ENCODE measurements at places on chromosomes 5 and 9.

DNA sequence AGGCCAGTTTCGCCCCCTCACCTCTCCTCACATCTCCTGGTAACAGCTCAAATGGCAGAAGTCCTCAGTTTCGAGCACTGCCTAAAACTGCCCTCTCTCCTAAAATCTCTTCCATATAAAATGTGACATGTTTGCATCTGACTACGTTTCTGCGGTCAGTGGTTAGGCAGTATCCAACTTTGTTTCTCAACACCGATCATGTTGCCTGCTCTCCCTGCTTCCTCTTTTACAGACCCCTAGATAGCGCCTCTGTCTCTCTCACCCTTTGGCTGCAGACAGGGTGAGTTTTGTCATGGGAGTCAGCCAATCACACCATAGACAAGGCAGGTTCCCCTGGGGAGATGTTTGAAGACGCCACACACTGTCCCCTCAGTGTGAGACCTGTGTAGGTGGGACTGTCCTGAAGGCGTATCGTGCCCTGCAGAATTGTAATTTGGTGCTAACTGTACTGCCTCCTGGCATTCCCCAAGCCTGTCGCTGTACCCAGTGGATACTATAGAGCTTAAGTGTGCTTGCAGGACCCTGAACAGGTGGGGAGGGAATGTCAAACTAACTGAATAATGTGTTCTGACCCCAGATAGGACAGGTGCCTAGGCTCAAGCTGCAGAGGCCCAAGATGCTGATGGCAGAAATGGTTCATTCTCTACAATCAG, 1.1 kb downstream of the HEXB start:
- no peak for DNase-seq

DNA sequence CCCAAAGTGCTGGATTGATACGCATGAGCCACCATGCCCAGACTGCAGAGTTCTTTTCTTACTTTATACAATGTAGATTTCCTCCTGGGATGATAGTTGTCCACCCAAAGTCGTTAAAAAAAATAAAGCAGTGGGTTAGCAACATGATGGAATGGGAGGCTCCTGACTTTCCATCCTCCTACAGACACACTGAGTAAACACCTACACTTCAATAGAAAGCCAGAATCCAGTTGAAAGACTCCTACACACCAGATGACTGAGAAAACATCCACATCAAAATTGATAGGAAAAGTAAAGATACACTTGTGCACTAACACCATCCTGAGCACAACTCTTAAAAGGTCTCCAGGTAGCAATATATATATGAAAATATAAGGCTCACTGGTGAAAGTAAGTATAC, 95.0 kb upstream of the TUT7 start:
- no peak for DNase-seq

- no peak for DNase-seq
Measured at GRCh38 chr9:115757461-115757860, 396.1 kb upstream of the PAPPA start.

DNA sequence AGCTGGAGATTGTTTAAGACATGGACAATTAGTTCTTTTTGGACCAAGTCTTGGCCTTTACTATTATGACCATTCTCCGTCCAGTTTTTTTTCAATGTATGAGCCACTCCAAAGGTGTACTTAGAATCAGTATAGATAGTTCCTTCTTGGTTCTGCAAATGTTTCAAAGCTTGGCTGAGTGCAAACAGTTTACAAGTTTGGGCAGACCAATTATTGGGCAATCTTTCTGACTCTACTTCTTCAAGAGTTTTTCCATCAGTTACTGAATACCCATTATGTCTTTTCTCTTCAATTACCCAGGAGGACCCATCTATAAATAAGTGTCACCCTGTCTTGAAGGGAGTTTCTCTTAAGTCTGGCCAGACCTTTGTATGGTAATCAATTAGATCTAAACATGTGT, 15.5 kb downstream of the IFT74 start:
- DNase-seq, result no peak

DNA sequence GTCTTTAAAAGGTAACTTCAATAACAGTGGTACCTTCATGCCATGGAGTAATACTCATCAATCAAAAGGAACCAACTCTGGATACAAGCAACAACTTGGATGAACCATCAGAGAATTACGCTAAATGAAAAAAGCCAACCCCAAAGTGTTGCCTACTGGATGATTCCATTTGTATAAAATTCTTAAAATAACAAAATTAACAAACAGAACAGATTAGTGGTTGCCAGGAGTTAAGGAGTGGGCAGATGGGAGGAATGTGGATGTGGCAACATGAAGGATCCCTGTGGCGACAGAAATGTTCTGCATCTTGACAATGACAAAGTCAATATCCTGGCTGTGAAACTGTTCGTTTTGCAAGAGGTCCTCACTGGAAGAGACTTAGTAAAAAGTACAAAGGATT, 50.5 kb downstream of the SPTLC1 start:
- no peak for DNase-seq

GRCh38 chr5:146646441-146646840, 130.5 kb upstream of the GPR151 start:
- DNase-seq, result no peak

- DNase-seq, result no peak
Measured at GRCh38 chr9:76216161-76216649, 178.0 kb downstream of the RFK start.

DNA sequence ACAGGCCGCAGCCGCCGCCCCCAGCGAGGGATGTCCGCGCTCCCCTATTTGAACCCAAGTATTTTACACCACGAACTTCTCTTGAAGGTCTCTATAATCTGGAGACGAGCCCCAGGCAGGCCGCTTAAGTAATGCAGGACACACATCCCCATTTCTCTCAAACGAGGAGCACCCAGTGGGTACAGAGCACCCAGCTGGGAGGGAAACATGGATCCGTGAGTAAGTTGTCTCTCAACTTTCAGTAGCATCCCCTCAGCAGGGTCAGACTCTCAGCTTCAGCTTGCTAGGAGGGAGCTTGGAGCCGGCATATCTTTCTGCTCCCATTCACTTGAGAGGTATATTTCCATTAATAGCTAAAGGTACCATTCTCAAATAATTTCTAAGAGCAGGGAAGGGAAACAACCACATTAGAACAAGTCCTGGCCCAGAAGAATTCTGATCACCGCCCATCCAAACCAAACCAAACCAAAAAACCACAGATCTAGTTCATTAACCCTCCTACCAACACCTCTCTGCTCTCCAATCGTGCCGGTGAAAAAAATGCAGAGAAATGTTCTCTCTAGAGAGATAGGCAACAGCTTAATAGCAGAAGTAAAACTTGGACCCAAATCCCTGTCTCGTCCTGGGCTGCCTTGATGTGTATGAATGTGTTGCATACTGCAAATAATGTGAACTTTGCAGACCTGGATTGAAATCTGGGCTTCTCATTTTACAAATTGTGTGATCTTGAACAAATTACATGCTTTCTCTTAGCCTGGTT, 910 bp downstream of the TDRD7 start:
- no peak for DNase-seq

DNA sequence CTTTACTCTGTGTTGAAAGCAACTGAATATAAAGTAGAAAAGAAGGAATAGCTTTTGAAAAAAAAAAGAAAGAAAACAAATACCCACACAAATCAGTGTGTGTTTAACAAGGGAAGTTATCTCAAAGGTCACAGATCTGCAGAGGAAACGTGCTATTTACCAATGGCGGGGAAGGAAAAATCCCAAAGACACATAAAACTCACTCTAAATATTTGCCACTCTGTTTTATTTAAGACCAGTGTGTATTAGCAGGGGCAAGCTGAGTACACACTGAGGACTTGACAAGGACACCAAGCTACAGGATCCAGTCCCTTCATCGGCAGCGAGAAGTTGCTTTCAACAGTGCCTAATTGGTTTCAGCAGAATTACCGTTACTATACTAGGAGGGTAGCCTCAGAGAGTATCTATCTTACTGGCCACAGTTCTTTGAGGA, 252.5 kb downstream of the DEPDC1B start:
- no peak for DNase-seq

DNA sequence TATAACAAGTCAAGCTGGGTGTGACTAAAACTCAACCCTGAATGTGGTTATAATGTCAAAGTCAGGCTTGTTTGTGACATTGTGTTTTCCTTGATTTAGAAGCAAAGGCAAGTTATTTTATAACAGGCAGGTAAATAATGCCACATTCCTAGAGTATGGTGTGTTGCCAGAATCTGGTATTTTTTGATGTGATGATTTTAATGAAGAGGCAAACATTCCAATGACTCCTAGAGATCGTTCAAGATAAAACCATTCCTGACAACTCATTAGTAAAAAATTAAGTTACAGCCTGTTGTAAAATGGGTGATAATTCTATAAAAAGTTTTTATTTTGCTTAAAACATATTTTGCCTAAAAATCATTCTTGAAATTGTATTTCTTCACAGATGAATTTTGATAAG, 60.0 kb downstream of the RAB14 start:
- no peak for DNase-seq

DNA sequence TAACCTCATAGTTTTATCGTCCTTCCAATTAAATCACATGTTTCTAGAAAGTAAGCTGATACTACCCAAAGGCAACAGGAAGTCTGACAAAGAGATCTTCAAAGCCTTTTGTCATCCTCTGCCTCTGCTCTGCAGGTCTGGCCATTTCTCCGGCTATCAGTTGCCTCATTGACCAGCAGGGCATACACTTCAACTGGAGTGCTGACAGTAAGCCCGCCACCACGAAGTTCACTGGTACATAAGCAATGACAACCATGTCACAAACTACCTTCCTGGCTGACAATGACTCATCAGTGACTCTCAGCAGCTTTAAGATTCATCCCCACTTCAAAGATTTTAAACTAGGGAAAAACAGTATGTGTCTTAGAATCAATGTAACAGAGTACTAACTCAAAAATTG, 20.6 kb downstream of the SPTLC1 start:
- no peak for DNase-seq

- DNase-seq, result no peak
Measured at GRCh38 chr5:64682608-64683007, 7.7 kb upstream of the SHISAL2B start.

- DNase-seq, result no peak
Measured at GRCh38 chr9:75604661-75605060, 285.8 kb upstream of the PCSK5 start.

DNA sequence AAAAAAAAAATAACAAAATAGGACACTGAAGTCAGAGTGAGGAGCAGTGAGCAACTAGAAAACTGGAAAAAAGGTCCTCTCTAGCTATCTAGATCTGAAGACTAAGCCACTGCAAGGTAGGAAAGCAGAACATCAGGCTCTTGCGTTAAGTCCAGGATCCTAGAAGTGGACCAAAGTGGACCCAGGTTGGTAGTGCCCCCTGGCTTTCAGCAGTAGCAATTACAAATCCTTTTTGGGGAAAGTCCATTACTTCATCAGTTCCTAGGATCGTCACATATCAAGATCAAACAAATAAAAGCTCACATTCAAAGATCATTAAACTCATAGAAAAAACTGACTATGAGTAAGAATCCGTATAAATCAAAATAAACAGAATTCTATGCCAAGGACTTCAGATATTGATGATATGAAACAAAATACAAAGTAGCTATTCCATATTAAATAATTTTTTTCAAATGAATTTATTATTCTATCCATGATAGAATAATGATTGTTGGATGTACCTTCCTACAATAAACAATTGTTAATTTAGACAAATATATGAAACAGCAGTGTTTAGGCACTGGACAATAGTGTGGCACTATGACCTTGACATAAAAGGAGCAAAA, 6.5 kb upstream of the RICTOR start:
- peak; percentile 34 for DNase-seq

DNA sequence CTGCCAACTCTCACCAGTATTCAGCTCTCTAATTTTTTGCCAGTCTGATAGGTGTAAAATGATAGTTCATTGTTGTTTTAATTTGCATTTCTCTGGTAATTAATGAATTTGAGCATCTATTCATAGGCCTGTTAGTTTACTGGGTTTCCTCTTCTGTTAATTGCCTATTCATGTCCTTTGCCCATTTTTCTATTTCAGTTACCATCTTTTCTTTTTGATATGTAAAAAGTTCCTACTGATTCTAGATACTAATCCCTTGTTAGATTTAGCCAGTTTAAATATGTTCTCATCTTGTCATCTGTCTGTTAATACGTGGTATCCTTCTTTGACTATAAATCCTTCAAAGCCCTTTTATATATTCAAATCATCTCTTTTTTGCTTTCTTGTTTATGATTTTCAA, 247.8 kb downstream of the ARHGAP26 start:
- no peak for DNase-seq

DNA sequence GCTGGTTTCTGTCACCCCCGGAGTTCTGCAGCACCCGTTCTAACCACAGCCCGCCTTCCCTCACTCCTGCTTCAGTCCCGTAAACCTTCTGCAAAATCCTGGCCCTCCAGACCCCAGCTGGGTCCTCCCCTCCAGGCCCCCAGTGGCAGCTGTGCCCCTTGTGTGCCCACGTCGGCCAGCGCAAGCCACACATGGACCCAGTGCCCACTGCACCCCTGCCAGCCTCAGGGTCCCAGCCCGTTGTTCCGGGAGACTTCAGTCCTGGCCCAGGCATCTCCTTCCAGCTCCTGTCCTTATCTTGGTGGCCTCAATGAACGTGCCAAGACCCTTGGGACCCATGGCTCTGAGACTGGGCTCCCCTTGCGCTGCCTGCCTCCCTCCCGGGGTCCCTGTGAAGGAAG, 43.2 kb downstream of the EXD3 start:
- DNase-seq, result no peak

Data from skin of body (tissue), 3 donors.